SW 1271 (cell line): ENCODE measurements at places on chromosomes 1 and 21.

- DNase-seq, result no peak
These were observed 31.3 kb downstream of the CNIH3 start for GRCh38 chr1:224647449-224647848.

DNA sequence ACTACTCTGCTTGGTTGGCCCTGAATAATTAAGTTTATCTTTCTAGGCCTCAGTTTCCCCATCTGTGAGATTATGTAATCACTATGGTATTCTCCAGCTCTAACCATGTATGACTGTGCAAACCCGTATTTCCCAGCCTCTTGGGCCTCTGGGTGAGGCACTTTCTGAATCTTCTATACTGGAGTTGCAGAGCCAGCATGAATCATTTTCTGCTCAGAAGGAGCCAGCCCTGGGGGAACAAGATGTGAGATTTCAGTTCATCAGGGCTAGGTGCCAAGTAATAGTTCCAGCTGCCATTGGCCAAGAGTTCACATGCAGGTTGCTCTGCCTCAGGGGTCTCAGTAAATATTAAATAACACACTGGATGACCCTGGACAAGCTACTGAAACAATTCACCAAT lies 47.7 kb upstream of the USP24 start:
- no peak for DNase-seq

GRCh38 chr1:13517193-13517812 lies 3.5 kb upstream of the LRRC38 start:
- no peak for DNase-seq

- no peak for DNase-seq
These were observed 93.8 kb upstream of the TMPRSS2 start for GRCh38 chr21:41601573-41602368.

GRCh38 chr1:13900583-13900982 lies 200.6 kb downstream of the PRDM2 start:
- DNase-seq, result no peak

GRCh38 chr1:218499011-218499691 lies 154.0 kb downstream of the TGFB2 start:
- DNase-seq, result no peak

GRCh38 chr1:3373175-3373574 lies 81.3 kb upstream of the ARHGEF16 start:
- DNase-seq, result no peak

DNA sequence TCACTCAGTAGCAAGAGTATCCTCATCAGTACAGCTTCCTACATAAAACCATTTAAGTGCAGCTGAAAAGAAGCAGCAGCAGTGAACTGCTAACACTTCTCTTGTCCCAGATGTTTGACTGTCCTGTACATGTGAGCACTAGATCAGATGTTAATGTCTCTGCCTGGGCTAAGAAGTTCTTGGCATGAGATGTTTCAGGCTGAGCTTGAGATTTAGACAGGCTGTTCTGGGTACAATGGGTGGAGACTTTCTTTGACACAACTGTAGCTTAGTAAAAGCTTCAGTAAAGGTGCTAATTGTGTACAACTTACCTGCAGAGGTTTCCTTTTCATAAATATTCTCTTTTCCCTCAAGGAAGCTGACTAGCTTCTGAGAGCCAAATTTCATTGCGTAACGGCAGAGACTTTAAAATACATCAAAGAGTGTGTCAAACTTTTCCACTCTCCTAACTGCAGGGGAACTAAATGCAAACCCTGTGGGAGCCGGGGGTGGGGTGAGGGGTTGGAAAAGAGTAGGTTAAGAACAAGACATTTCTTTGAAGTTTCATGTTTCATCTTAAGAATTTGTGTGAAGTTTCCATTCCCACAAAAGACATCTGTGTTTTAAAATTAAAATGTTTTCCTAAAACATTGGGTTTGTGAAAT lies 82.1 kb upstream of the CCDC190 start:
- DNase-seq, result no peak

GRCh38 chr1:227731696-227732585 lies 3.2 kb downstream of the JMJD4 start:
- no peak for DNase-seq

- DNase-seq, result no peak
These were observed 75.6 kb upstream of the CNTN2 start for GRCh38 chr1:204967451-204967850.

- no peak for DNase-seq
These were observed 111.5 kb downstream of the PSMG1 start for GRCh38 chr21:39071623-39072214.

GRCh38 chr1:67563684-67564083 lies 121.3 kb upstream of the GADD45A start:
- DNase-seq, result no peak

- DNase-seq, result no peak
These were observed 593.8 kb downstream of the USP25 start for GRCh38 chr21:16323596-16323995.

DNA sequence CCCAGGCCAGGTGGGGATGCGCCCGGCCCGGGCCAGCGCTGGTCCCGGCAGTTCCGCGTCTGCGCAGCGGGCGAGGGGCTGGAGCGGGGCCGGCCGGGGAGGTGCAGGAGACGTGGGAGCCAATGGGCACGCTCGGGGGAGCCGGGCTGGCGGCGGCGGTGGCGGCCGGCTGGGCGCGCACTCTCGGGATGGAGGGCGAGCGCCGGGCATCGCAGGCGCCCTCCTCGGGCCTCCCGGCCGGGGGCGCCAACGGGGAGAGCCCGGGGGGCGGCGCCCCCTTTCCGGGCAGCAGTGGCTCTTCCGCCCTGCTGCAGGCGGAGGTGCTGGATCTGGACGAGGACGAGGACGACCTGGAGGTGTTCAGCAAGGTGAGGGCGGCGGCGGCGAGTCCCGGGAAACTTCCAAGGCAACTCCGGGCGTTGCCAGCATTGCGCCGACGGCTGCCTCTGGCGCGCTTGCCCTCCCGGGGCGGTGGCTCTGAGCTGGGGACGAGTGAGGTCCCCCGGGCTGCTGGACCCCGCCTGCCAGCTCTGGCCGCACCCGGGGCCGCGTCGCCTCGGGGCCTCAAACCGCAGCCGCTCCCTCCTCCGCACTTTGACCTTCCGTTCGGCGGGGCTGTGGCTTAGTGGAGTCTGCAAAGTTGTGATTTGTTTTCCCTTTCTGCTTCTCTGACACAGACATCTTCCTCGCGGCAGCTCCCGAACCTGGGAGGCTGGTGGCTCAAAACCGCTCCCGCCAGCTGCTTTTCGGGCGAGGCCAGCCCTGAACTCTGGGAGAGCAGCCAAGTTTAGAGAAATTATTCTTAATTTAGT lies at the start of gene SNX7:
Gene SNX7 (plus strand): TSS at position 178 of the 812 bp plus-strand sequence. CDS start 11 bp downstream, at position 189.
- DNase-seq, result peak; percentile 45

GRCh38 chr21:24276204-24276603 lies 1331.1 kb downstream of the MRPL39 start:
- no peak for DNase-seq

DNA sequence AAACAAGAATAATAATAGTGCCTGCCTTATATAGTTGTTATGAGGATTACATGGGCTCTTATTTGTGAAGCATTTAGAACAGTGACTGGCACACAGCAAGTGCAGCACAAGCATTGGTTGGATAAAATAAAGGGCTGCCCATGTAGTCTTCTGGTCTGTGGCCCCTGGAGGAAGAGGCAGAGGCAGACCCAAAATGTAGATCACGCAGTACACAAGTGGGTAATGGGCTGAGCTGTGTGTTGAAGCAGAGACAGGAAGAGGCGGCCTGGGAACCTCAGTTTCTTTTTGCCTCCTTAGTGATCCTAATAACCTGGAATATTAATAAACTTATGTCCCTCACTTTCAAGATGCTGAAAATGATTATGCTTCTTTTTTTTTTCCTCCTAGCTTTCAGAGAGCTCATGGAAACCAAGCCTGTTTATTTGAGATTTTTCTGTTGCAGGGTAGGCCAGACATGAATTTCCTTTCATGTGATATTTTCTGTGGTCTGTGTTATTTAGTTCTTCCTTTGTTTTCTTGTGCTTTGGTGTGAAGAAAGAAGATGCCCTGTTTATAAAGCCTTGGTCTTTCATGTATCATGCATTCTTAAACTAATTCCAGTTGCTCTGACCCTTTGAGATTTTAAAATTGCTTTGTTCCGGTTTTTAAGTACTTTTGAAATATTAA lies 42.5 kb downstream of the LRRC8D start:
- no peak for DNase-seq

- no peak for DNase-seq
These were observed 118.3 kb downstream of the KCNK1 start for GRCh38 chr1:233732206-233732605.
